ENCODE measurements at places on chromosomes 3 and 15.

GRCh38 chr3:114351123-114351821 is 57.4 kb downstream of the TIGIT start:
- DNase-seq = no peak

DNA sequence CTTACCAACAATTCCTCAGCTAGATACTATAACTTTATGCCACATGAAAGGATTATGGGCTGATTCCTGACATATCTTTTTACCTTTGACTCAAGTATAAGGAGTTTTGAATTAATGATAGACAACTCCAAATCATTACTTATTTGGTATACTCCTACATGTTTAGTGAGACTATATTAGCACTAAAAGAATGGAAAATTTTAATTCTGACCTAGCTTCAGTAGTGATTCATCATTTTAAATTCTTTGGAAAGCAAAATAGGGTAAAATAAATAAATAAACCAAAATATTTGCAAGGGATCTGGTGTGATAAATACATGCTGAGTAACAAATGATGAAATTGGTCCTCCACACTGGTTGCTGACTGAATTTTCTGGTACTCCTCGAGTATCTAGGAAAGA is 42.3 kb upstream of the VGLL3 start:
- no peak for DNase-seq

DNA sequence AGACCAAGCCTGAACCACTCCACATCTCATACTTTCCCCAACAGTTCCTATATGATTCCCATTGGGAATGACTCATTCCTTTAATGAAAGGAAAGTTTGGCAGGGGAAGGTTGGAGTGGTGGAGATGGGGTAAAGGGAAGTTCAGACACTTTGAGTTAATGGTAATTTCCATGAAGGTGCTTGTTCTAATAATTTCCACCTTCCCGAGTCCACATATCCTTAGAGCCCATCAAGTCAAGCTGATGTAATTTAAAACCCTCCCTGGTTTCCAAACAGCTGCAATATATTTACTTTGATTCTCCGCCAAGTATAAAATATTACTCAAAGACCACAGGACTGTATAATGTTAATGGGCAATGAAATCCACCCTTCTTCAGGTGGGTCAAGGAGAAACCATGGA is 95.0 kb upstream of the GALNT15 start:
- DNase-seq = no peak

DNA sequence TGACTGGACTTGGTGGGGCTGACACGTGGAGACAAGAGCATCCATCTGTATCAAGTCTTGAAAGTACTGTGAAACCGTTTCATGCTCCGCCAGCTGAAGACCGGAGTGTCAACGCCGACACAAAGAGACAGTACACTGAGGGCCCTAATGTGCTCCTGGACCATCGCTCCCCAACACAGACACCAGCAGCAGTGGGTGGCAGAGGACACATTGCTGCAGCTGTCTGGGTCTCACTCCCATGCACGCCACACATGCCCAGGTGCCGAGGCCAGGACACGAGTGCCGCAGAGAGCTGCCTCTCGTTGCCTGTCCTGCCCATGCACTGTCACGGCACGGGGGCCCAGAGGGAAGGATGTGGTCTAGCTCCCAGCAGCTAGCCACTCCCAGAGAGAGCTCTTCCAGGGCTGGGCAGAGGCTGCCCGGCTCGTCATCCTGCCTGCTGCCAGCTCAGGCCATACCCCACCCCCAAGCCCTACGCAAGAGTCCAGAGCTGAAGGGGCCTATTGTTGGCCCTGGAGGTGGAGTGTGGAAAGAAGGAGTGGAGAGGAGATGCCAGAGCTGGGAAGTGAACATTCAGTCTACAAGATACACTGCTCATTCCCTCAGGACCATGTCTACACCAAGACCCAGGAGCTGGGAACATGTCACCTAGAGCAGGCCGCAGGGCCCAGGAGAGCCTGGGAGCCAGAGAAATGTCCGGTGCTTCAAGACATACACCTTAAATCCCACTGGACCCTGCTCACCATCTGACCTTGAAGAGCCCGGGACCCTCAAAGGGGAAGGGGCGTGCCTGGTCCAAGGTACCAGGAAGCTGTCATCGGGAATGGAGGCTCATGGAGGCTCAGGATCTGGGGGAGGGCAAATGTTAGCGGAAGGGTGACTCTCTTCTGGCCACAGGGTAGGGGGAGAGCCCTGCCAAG is 7.7 kb downstream of the TNK2 start:
- no peak for DNase-seq

GRCh38 chr15:76996526-76997401 is 1.8 kb downstream of the PSTPIP1 start:
- DNase-seq = no peak

DNA sequence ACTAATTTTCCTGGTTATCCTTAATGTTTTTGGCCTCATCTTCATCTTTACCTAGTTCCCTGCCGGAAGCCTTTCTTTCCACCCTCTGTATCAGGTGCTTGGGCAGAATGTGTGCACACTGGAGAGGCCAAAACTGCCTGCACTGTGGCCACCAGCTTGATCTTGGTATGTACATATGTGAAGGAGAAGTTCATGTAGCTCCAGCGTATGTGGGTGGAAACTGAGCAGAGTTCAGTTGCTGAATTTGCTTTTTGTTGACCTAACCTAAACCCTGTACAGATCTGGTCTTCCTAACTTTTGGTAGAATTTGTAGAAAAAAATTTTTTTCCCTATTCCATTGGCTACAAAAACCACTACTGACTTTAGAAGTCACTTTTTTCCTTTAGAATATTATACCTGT is 65.9 kb upstream of the IGSF10 start:
- DNase-seq = no peak

GRCh38 chr3:42515391-42515916 is 13.0 kb downstream of the VIPR1 start:
- DNase-seq = no peak

DNA sequence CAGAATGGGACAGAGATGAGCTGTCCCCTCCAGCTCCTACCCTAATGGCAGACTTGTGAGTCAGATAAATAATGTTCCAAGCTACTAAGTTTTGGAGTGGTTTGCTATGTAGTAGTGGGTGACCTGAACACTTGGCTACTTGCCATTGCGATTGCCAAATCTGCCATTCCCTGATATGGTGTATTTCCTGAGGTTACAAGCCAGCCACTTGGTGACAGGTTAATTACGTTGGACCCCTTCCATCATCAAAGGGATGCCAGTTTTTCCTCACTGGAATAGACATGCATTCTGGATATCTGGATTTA is 33.6 kb downstream of the MORF4L1 start:
- DNase-seq = no peak

DNA sequence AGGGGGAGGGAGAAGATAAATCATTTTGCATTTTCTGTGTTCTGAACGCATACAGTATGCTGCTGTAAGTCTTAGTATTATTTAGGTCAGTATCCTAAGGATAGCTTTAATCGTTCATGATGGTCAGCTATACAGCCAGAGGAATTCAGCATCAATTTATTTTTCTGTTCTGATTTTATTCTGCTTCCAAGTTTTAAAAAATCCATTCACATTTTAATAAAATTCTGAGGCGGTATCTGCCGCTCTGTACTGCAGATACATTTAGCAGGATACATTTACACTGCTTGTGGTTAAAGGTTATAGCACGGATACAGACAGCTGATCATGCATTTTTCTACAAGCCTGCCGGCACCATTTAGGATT is 17.8 kb downstream of the ZBTB38 start:
- DNase-seq = no peak

GRCh38 chr15:87597346-87598052 is 659.0 kb downstream of the NTRK3 start:
- DNase-seq = no peak

GRCh38 chr3:73046195-73046594 is 15.3 kb upstream of the EBLN2 start:
- DNase-seq = no peak

- peak; percentile 97 for DNase-seq
These were observed 75.5 kb downstream of the MSL2 start for GRCh38 chr3:136120373-136121348.

Data from SK-N-MC (cell line).